Activated CD4-positive, alpha-beta T cell treated with anti-CD3 and anti-CD28 coated beads, Interleukin-2, Interleukin-6, amounts not matched to agents 100 ng/mL and 50 ng/mL, durations not matched to agents 16 hours and 8 hours (primary cell): ENCODE measurements at places on chromosomes 7 and 10.

DNA sequence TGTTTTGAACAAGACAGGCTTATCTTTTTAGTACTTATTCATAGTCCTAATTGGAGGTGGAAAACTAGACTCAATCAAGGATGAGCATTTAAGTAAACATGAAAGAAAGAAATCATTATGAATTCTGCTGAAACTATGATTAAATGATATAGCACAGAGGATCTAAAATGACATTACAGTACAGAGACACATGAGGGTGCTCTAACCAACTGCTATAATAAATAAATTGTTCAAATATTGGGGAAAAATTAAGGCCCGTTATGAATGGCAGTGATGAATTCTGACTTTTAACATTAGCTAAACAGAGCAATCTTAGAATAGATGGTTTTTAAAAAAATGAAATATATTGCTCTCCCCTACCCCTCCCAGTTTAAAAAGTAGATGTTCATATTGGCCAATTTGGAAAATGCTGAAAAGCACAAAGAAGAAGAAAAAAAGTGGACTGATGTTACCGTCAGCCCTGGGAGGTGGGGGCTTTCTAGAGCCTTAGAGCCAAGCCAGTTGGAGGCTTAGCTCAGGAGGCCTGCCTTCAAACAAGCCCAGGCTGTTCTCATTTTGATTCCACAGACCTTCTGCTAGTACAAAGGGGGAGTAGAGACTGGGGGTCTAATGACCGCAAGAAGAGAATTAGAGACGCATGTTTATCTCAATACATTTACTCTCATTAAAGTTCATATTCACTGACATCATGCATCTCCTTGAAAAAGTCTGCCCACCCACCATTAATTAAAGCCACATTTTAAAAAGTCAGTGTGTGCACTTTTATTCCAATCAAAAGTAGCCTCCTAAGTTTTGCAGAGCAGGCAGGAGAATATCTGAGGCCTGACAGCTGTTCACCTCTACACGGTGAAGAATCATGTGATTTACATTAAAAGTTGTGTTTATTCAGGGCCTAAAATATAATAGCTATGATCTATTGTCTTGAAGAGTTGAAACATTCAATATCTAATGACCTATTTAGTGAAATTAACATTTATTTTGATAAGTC, 10.0 kb downstream of the WNT2 start:
- no peak for DNase-seq

- DNase-seq, result peak; percentile 86
Measured at GRCh38 chr7:129218514-129219062, 6.2 kb upstream of the AHCYL2 start.

- DNase-seq, result no peak
Measured at GRCh38 chr10:4767033-4767814, 58.8 kb upstream of the AKR1E2 start.

DNA sequence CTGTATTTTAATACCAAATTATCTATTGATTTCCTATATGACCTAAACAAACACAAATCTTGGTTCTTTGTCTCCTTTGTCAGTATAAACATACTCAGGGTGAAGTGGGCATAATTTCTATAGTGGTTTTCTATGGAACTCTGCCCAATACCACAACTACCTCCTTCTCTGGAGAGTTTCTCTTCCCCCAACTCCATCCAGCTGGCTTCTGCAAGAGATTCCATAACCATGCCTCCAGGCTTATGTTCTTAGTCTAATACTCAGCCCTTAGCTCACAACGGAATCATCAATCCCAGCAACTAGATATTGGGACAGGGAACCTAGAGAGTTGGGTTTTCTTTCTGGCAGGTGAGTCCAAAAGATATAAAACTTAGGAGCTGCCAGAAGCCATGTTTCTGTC, 127.3 kb downstream of the TRIL start:
- DNase-seq, result no peak

- DNase-seq, result no peak
Measured at GRCh38 chr10:132107949-132108877, 42.5 kb downstream of the JAKMIP3 start.

DNA sequence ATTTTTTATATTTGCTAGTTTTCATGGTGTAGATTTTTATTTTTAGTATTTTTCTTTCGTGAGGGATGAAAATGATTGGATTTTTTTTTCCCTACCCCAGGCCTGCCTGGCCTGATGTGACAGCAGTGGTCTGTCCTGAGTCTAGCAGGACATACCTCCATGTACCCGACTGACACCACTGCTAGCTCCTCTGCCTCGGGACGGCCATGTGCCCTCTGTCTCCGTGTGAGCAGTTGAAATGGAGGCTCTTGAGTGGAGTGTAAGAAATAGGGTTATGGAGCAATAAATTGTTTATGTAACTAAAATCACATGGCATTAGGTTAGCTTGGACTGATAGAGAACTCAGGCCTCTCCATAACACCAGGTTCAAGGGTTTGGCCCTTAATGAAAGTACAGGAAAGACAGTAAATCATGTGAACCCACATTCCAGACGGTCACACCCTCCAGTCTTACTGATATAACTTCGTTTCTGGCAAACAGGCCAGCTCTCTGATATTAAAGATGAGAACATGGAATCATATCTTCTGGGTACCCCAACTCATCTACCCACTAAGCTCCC, 734.1 kb downstream of the KCNMA1 start:
- no peak for DNase-seq

DNA sequence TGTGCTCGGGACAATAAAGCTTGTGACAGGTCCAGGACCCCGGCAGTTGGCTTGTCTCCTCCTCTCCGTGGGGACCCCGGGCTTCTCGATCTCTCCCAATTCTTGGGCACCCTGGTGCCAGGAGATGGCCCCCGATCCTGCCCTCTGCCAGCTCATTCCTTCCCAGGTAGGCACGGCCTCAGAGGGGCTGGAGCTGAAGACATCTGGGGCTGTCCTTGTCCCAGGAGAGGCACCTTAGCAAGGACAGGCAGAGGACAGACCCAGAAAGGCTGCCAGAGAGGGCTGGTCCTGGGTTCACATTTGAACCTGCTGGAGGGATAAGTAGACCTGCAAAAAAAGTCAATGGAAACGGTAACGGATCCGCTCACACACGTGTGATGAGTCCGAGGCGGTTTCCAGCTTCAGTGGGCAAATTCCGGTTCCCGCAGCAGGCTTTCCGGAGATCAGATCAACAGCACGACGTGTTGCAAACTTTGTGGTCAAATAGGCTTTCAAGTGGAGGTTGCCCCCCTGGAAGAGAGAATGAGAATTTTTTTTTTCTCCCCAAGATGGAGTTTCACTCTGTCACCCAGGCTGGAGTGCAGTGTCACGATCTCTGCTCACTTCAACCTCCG, 47.7 kb upstream of the GTF2IRD1 start:
- DNase-seq, result no peak

GRCh38 chr7:105649727-105650381, 68.6 kb upstream of the EFCAB10 start:
- DNase-seq, result no peak

DNA sequence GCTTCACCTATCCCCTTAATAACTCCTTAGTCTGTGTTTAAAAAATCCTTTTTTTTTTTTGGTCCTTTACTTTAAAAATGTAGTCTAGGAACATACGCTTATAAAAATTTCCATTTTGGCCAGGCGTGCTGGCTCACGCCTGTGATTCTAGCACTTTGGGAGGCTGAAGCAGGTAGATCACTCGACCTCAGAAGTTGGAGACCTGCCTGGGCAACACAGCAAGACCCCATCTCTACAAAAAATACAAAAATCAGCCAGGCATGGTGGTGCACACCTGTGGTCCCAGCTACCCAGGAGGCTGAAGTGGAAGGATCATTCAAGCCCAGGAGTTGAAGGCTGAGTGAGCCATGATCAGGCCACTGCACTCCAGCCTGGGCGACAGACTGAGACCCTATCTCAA, 14.8 kb downstream of the KAZALD1 start:
- DNase-seq, result no peak
